Left cardiac atrium (tissue), 4 donors: ENCODE measurements at places on chromosomes 2 and 18.

DNA sequence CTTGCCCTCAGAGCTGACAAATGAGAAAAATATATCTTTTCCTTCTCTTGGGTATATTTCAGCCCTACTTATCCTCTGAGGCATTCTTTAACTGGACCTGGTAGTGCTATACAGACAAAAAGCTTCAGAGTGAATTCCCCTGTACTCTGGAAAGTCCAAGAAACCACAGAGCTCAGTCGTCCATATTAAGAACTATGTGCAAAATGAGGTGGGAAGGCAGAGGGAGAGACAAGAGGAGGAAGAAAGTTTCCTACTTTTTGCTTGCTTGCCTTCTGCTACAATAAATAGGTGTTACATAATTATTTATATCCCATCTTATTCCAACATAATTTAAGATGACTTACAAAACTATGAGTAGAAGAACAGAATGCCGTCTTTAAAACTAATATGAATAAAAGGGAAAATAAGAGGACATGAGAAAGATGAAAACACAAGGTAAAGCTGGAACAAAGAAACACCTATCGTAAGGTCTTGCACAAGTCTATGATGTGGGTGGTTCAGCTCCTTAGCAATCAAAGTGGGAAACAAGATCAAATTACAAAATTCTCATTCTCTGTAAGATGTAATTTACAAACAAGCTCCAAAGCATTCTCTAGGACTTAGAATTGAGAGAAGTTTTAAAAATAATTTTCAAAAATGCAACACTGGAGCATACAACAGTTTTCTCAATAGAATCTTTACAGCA is 97.9 kb downstream of the BAZ2B start:
- DNase-seq: no peak

DNA sequence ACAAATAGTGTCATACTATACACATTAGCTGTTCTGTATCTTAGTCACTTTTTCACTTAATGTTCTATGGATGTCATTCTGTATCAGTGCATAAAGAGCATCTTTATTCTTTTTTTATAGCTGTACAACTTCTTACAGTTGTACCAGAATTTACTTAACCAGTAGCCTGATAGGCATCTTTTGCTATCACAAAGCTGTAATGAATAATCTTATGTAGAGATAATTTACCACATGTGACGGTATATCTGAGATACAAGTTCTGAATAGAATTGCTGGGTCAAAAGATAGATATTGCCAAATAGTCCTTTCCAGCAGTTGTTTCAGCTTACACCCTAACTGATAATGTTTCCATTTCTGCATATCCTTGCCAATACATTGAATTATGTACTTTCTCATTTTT is 70.0 kb downstream of the PTRHD1 start:
- DNase-seq: no peak

- no peak for DNase-seq
These were observed 37.5 kb downstream of the CMPK2 start for GRCh38 chr2:6828299-6828584.

GRCh38 chr18:3998698-3999333 is 456.3 kb downstream of the DLGAP1 start:
- no peak for DNase-seq

GRCh38 chr18:44668270-44668975 is 12.3 kb upstream of the SETBP1 start:
- peak; percentile 28 for DNase-seq

- no peak for DNase-seq
These were observed 26.8 kb downstream of the AAK1 start for GRCh38 chr2:69616755-69617154.

GRCh38 chr2:29373870-29374269 is 258.7 kb downstream of the CLIP4 start:
- no peak for DNase-seq
